ENCODE measurements at places on chromosomes 16 and 17. TPM values are rescaled to one million over a fixed set of nuclear protein-coding genes. Genes with fewer than 3 reads are reported as not detected.

Gene CLEC19A
- total RNA-seq = 0.11 TPM

Gene PGP
- 32.3 TPM for total RNA-seq

Gene SEPTIN12
- total RNA-seq = not detected

Gene C17orf50
- total RNA-seq = 0.14 TPM

Gene GABARAP
- 688 TPM for total RNA-seq

Gene HS3ST4
- total RNA-seq = not detected

Gene MT1G
- total RNA-seq = not detected

Gene SYT17
- total RNA-seq = 9.2 TPM

Gene MFAP4
- not detected for total RNA-seq

Gene SLC13A2
- 0.14 TPM for total RNA-seq

Gene CYB561
- total RNA-seq = 35.9 TPM

Gene SYNGR3
- 5.5 TPM for total RNA-seq

Gene KIF18B
- total RNA-seq = 35.4 TPM

Gene ZSWIM7
- total RNA-seq = 47.7 TPM

Gene TUBB3
- total RNA-seq = 236 TPM

Gene PNMT
- 0.20 TPM for total RNA-seq

Gene GPR142
- total RNA-seq = not detected

Gene ITGAD
- not detected for total RNA-seq

Gene ENDOV
- 48.2 TPM for total RNA-seq

Gene OR4D1
- total RNA-seq = not detected

Gene GABARAPL2
- 91.5 TPM for total RNA-seq

Gene PAGR1
- 38.6 TPM for total RNA-seq

Gene COASY
- 124 TPM for total RNA-seq

Gene SECTM1
- total RNA-seq = 2.2 TPM

Gene ZG16B
- total RNA-seq = 1.3 TPM

Gene TPPP3
- 14.2 TPM for total RNA-seq

Gene CDH3
- total RNA-seq = 0.19 TPM

Gene PTX4
- not detected for total RNA-seq

Gene IKZF3
- not detected for total RNA-seq

Measured in A549 treated with GW870086 at 1 μM for 4 hours (cell line).